ENCODE measurements at places on chromosomes 11 and 22. TPM values are rescaled to one million over a fixed set of nuclear protein-coding genes. Genes with fewer than 3 reads are reported as not detected.

GRCh38 chr11:68448604-68449011, 11.9 kb upstream of the PPP6R3 start:
- H3K4me3 ChIP-seq, result no peak overlapping the region
- H3K4me1 ChIP-seq, result no peaks in the 10 kb centered on the region
- no peak for DNase-seq
- no peaks in the 10 kb centered on the region for H3K27me3 ChIP-seq
- H3K27ac ChIP-seq, result no peak overlapping the region
- no peaks in the 10 kb centered on the region for H3K36me3 ChIP-seq

DNA sequence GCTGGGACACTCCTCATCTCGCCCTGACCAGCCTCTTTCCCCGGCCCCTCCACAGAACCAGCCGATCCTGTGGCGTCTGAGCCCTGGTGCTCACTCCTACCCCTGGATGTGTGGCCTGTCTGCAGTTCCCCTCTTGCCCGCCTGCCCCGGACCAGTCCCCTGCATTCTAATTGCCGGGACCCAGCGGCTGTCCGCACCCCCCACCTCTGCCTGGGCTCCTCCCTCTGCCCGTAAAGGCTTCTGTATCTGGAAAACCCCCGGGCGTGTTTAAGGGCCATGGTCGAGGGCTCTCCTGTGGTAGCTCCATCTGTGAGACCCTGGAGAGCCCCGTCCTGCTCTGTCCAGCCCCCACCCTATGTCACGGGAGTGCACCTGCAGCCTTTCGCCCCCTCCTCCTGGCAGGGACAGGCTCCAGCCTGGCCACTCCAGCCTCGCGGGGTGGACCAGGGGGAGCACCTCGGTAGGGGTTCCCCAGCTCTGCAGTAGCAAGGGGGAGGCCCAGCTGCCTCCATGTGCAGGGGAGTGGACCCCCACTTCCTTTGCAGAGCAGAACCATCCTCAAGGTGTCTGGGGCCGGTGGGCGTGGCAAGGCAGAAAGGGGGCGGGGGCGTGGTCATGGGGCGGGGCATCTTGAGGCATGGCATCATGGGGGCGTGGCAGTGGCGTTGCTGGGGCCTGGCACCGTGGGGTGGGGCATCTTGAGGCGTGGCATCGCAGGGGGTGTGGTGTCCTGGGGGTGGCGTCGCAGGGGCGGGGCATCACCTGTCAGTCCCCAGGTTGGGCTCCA, 430.4 kb downstream of the TBC1D22A start:
- H3K27ac ChIP-seq, result no peak overlapping the region
- no peak overlapping the region for H3K4me3 ChIP-seq
- no peaks in the 10 kb centered on the region for H3K4me1 ChIP-seq

- no peak for DNase-seq
- no peak overlapping the region for H3K4me3 ChIP-seq
- H3K27ac ChIP-seq, result no peak overlapping the region
- no peaks in the 10 kb centered on the region for H3K27me3 ChIP-seq
Measured at GRCh38 chr22:35596821-35597220, 20.3 kb downstream of the MB start.

PHLDA2 gene
- total RNA-seq, result 2.1 TPM

KDM4E gene
- not detected for total RNA-seq

Data from CD8-positive, alpha-beta memory T cell (primary cell).